ENCODE measurements at places on chromosomes 4 and X. TPM values are rescaled to one million over a fixed set of nuclear protein-coding genes. Genes with fewer than 3 reads are reported as not detected.

The DSPP gene
- not detected for total RNA-seq

The SSX3 gene
- total RNA-seq, result not detected

The OPHN1 gene
- total RNA-seq, result 0.03 TPM

The BST1 gene
- total RNA-seq, result 0.47 TPM

The PDZD4 gene
- 11.9 TPM for total RNA-seq

The TMEM154 gene
- 10.0 TPM for total RNA-seq

The NDST3 gene
- not detected for total RNA-seq

The SLC2A9 gene
- total RNA-seq, result 1.8 TPM

The POU3F4 gene
- not detected for total RNA-seq

The VEGFC gene
- not detected for total RNA-seq

The SLC25A53 gene
- total RNA-seq, result 7.9 TPM

The OTUD6A gene
- not detected for total RNA-seq

The VCX3A gene
- total RNA-seq, result not detected

The RNF175 gene
- total RNA-seq, result 0.58 TPM

The GSX2 gene
- not detected for total RNA-seq

The SLC6A8 gene
- total RNA-seq, result 2.7 TPM

The NWD2 gene
- not detected for total RNA-seq

The SYP gene
- total RNA-seq, result 0.44 TPM

The ITGB1BP2 gene
- 2.2 TPM for total RNA-seq

The PGK1 gene
- 364 TPM for total RNA-seq

The LRP2BP gene
- total RNA-seq, result 3.0 TPM

The STIM2 gene
- total RNA-seq, result 67.0 TPM

The GRID2 gene
- not detected for total RNA-seq

The PAGE2 gene
- total RNA-seq, result not detected

The TCEAL2 gene
- total RNA-seq, result 0.68 TPM

The PCYT1B gene
- total RNA-seq, result not detected

The UGT2B15 gene
- not detected for total RNA-seq

The FAT4 gene
- not detected for total RNA-seq

The ANOS1 gene
- total RNA-seq, result not detected

The AMBN gene
- not detected for total RNA-seq

The MFAP3L gene
- total RNA-seq, result 1.4 TPM

The PTCHD1 gene
- total RNA-seq, result not detected

The H2AZ1 gene
- 99.6 TPM for total RNA-seq

The MAGEB1 gene
- total RNA-seq, result not detected

The TCEAL1 gene
- 3.4 TPM for total RNA-seq

The ARAP2 gene
- 95.8 TPM for total RNA-seq

The GPRIN3 gene
- total RNA-seq, result 34.4 TPM

The UGT2B11 gene
- total RNA-seq, result not detected

Data from CD8-positive, alpha-beta T cell (primary cell).